Activated CD8-positive, alpha-beta memory T cell treated with anti-CD3 and anti-CD28 coated beads for 24 hours (primary cell): ENCODE measurements at places on chromosomes 5 and 9.
A peak's percentile ranks its signal among the peaks of the same experiment; 100 is the strongest.

DNA sequence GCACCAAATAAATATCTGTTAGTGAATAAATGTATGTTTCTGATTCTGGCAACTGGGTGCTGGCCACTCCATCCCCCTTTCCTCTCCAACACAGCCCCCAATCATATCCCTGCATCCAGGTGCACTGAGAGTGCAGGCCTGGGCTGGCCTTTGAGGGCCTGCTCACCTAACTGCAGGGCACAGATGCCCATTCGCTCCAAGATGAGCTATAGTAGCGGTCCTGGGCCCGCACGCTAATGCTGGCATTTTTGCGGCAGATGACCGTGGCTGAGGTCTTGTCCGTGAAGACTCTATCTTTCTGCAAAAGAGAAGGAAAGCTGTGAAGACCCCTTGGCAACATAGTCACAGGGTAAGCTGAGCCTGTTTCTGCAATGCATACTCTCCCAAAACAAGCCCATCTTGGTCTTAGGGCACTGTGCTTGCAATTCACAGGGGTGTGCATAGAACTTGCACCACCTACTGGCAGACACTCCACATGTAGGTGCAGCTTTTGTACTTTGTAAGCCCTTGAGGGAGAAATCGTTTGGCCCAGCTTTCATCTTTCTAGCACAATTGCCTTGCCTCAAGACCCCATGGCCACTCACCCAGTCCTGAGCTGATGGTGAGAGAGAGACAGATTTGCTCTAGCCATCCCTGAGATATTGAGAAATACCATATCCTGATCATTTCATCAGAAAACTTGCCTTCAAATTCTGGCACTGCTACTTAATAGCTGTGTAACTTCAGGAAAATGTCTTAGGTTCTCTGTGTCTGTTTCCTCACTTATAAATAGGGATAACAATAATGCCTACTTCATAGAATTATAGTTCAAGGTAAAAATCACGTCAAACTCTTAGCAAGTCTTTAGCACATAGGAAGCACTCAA lies 13.5 kb downstream of the IL12B start:
- peak; percentile 62 for DNase-seq

DNA sequence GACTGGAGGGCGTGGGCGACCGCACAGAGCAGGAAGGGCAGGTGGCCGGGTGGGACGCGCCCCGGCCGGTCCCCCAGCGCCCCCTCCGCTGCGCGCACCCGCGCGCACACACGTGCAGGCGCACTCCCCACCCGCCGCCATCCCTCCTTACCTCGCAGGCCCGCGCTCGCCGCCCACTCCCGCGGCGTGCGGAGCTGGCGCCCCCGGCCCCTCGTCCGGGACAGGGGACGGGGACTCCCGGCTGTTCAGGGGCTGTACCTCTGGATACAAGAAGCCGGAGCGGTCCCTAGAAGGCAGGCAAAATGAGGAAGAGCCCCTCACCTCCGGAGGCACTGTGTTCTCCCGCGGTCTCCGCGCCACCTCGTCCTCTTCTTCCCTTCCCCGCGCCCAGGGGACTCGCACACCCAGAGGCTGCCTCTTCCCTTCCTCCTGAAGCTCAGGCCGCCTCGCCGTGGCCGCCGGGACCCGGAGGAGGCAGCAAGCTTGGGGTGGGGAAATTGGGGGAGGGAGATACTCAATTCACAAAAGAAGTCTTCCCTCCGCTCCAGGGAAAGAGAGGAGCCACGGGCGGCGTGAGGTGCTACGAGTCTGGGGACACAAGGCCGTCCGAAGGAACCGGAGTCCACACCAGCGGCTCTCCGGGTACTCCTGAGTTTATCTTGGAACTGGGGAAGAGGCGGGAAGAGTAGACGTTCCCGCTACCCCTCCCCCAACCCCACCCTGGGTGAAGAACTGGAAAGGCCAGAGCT lies 1.4 kb upstream of the GABRB2 start:
- DNase-seq, result no peak

DNA sequence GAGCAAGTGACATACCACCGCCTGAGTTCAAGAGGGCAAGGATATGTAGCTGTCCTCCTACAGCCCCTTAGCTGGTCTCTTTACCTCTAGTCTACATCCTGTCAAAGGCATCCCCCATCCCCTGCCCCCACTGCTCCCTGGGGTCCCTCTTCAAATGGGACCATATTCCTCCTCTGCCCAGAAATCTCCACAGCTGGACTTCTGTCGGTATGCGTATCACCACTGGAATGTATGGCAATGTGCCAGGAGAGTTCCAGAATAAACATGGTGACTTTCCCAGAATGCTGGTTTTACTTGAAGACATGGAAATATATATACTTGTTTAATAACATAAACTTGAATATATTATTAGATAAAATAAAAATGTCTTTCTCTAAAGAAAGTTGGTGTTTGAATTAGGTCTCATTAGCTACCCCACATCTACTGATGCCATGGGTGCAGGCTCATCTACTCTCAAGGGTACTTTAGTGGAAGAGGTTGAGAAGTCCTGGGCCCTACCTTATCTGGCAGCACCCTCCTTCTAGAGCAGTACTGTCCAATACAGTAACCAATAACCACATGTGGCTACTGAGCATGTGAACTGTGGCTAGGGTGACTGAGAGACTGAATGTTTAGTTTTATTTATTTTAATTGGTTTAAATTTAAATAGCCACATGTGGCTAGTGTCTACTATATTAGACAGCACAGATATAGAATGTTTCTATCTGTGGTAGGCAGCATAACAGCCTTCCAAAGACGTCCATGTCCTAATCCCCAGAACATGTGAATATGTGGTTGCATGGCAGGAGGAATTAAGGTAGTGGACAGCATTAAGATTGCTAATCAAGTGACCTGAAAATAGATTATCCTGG lies 181.7 kb upstream of the SLC30A5 start:
- DNase-seq, result no peak

GRCh38 chr9:95188459-95188858 lies 129.1 kb downstream of the FANCC start:
- DNase-seq, result no peak

GRCh38 chr5:97118261-97119006 lies 24.0 kb downstream of the LIX1 start:
- DNase-seq, result no peak

- no peak for DNase-seq
Measured at GRCh38 chr9:116504893-116505480, 182.1 kb upstream of the TRIM32 start.

DNA sequence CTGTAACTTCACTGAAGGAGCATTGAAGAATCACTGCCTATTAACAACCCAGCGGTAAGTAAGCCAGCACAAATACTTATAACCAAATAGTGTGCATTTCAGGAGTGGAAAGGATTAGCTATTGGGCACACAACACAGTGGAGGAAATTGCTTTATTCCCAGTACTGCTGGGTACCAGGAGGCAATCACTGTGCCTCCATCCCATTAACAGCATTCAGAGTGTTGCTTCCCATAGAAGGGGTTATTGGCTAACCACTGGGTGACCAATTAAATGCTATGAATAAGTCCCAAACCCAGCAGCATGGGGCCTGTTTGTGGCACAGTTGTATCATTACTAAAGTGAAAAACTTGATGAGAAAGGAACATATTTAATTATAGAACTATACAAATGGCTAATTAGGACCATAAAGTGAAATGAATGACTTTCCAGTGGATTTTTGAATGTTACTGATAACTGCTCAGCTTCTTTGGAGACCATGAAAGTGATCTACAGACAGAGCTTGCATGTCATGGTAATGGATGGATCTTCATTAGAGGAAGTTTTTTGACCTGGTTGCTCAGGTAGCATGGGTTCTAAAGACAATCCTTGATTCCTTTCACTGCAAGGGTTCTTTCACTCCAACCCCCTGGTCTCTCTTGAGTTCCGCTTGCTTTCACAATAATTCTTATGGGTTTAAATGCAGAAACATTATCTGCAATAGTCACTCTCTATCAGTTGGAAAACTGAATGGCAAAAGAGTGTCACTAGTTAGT lies 413.3 kb upstream of the RORB start:
- DNase-seq, result no peak

GRCh38 chr5:173159256-173159655 lies 14.9 kb downstream of the BNIP1 start:
- no peak for DNase-seq
